Progenitor cell of endocrine pancreas (in vitro differentiated cells): ENCODE measurements at places on chromosomes 13 and 19. TPM values are rescaled to one million over a fixed set of nuclear protein-coding genes. Genes with fewer than 3 reads are reported as not detected.

DNA sequence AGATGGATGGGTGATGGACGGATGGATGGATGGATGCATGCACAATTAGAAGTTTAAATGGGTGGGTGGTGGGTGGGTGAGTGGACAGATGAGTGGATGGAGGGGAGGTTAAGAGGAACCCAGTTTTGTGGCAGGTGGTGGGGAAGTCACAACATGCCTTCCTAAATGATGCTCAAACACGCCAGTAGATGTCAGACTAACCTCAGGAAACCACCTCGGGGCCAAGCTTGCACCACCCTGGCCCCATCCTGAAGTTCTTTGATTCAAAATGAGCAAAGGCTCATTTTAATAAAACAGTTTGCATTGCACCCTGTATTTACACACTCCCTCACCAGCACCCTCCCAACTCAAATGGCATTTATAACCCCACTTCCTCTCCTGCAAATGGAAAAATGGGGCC is 91.4 kb upstream of the CACNA1A start:
- no peaks in the 10 kb centered on the region for H3K36me3 ChIP-seq
- H3K4me3 ChIP-seq = no peak overlapping the region
- no peaks in the 10 kb centered on the region for H3K4me1 ChIP-seq
- peaks cover 12% of the 10 kb centered on the region for H3K27me3 ChIP-seq

- peaks cover 58% of the 10 kb centered on the region for H3K27me3 ChIP-seq
- H3K4me3 ChIP-seq = no peak overlapping the region
- no peaks in the 10 kb centered on the region for H3K36me3 ChIP-seq
- no peak for DNase-seq
- no peak overlapping the region for H3K27ac ChIP-seq
- H3K4me1 ChIP-seq = peaks cover 5% of the 10 kb centered on the region
Observed at GRCh38 chr19:39557811-39558623, 18.1 kb upstream of the EID2 start.

Gene MIER2
- total RNA-seq = 42.6 and 46.7 TPM in 2 replicates

DNA sequence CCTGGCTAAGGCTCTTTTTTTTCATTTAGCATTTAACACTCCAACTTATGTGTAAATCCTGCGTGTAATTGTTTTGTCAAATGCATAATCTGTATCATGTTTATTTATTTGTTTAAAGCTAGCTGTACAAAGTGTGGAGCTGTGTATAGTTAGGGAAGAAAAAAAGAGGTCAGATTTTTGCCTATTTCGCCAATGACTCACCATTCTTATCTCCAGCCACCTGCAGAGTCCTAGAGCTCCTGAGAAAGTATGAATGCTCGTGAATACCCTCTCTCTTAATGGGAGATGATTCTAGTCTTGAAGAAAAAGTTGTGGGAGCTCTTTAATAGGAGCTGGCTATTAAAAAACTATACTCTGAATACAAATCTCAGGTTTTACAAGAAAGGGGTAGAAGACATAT is 778.8 kb upstream of the SLITRK5 start:
- no peaks in the 10 kb centered on the region for H3K36me3 ChIP-seq
- H3K4me1 ChIP-seq = no peaks in the 10 kb centered on the region
- no peak for DNase-seq
- no peaks in the 10 kb centered on the region for H3K27me3 ChIP-seq
- no peak overlapping the region for H3K27ac ChIP-seq
- H3K4me3 ChIP-seq = no peak overlapping the region

DNA sequence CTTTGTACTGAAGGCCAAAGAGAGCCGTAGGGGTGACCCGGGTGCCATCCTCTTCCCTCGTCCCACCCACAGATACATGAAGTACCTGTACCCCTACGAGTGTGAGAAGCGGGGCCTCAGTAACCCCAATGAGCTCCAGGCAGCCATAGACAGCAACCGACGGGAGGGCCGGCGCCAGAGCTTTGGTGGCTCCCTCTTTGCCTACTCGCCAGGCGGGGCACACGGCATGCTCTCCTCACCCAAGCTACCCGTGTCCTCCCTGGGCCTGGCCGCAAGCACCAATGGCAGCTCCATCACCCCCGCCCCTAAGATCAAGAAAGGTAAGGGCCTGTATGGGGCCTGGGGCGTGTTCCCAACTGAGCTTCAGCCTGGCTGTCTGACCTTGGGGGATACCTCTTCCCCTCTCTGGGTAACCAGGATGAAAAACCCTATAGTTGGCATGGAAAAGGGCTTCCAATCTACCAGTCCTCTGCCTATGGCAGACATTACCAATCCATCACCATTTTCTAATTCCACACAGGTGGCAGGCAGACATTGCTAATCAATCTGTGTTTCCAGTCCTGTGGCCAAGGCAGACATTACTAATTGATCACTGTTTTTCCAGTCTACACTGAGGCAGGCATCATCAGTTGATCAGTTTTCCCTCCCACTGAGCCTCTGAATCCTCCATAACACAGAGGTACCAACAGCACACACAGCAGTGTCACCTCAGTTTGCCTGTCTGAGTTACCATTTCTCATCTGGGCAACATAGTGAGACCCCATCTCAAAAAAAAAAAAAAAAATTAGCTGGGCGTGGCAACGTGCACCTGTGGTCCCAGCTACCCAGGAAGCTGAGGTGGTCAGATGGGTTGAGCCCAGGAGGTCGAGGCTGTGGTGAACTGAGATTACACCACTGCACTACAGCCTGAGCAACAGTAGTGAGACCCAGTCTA is 19.1 kb upstream of the WDR18 start:
- H3K4me3 ChIP-seq = no peak overlapping the region
- no peaks in the 10 kb centered on the region for H3K27me3 ChIP-seq
- no peak for DNase-seq
- peaks cover 37% of the 10 kb centered on the region for H3K36me3 ChIP-seq
- peaks cover 17% of the 10 kb centered on the region for H3K4me1 ChIP-seq

- no peaks in the 10 kb centered on the region for H3K27me3 ChIP-seq
- DNase-seq = no peak
- no peak overlapping the region for H3K4me3 ChIP-seq
Observed at GRCh38 chr13:54185785-54186184, 1157.2 kb downstream of the OLFM4 start.

GRCh38 chr13:71677124-71677523 is 189.9 kb downstream of the DACH1 start:
- H3K27ac ChIP-seq = no peak overlapping the region
- H3K4me1 ChIP-seq = no peaks in the 10 kb centered on the region
- H3K36me3 ChIP-seq = peaks cover 11% of the 10 kb centered on the region
- H3K4me3 ChIP-seq = no peak overlapping the region
- no peak for DNase-seq

Gene ERCC1
- total RNA-seq = 58.5 and 64.8 TPM in 2 replicates

DNA sequence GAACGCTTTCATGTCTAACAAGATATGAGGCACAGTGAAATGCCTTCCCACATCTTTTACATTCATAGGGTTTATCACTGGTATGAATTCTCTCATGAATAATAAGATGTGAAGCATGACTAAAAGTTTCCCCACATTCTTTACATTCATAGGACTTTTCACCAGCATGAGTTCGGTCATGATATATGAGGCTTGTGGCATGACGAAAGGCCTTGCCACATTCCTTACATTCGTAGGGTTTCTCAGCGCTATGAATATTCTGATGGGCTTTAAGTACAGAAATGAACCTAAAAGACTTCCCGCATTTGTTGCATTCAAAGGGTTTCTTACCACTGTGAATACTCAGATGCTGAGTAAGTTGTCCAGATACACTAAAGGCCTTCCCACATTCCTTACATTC is 21.3 kb downstream of the ZNF607 start:
- no peaks in the 10 kb centered on the region for H3K4me1 ChIP-seq
- H3K27me3 ChIP-seq = no peaks in the 10 kb centered on the region
- DNase-seq = no peak
- H3K36me3 ChIP-seq = peaks cover 36% of the 10 kb centered on the region
- H3K27ac ChIP-seq = no peak overlapping the region
- H3K4me3 ChIP-seq = no peak overlapping the region

DNA sequence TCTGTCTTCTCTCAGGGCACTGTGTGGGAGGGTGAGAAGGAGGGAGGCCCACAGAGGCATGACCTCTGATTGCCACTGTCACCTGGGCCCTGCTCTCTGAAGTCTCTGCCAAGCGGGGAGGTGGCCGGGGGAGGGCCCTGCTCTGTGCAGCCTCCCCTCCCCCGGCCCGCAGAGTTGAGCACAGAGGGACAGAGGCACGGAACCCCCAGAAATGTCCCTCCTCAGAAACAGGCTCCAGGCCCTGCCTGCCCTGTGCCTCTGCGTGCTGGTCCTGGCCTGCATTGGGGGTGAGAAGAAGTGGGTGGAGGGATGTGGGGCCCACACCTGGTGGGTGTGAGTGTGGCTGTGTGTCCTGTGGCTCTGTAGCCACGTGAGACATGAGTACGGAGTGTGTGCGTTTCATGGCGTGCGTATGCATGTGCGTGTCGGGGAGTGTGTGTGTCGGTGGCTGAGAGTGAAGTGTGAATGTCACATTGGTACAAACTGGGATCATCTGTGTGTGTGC is at the start of gene APOC4:
Gene APOC4 (plus strand): TSS at position 171 of the 505 bp plus-strand sequence. CDS start 41 bp downstream, at position 212.
- DNase-seq = no peak
- peak within 1 kb of the TSS; percentile 21 for H3K27ac ChIP-seq
- H3K4me1 ChIP-seq = no peaks in the 10 kb centered on the region

Gene SRRM5
- total RNA-seq = 0.64 and 0.79 TPM in 2 replicates

DNA sequence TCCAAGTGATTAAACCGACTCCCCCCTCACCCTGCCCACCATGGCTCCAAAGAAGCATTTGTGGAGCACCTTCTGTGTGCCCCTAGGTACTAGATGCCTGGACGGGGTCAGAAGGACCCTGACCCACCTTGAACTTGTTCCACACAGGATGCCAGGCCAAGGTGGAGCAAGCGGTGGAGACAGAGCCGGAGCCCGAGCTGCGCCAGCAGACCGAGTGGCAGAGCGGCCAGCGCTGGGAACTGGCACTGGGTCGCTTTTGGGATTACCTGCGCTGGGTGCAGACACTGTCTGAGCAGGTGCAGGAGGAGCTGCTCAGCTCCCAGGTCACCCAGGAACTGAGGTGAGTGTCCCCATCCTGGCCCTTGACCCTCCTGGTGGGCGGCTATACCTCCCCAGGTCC is 2.0 kb downstream of the APOE start:
- no peak overlapping the region for H3K4me3 ChIP-seq
- DNase-seq = no peak
- peaks cover 19% of the 10 kb centered on the region for H3K4me1 ChIP-seq
- peaks cover 6% of the 10 kb centered on the region for H3K27me3 ChIP-seq
- H3K36me3 ChIP-seq = peaks cover 8% of the 10 kb centered on the region

Gene OLFM2
- 55.0 and 57.9 TPM in 2 replicates for total RNA-seq

GRCh38 chr19:19371059-19371458 is 34.4 kb upstream of the GATAD2A start:
- no peaks in the 10 kb centered on the region for H3K27me3 ChIP-seq
- DNase-seq = no peak
- peaks cover 3% of the 10 kb centered on the region for H3K4me1 ChIP-seq
- H3K4me3 ChIP-seq = no peak overlapping the region
- no peaks in the 10 kb centered on the region for H3K36me3 ChIP-seq
- H3K27ac ChIP-seq = peak overlapping the region; percentile 74

- no peak overlapping the region for H3K4me3 ChIP-seq
- DNase-seq = no peak
- H3K27me3 ChIP-seq = peaks cover 16% of the 10 kb centered on the region
- no peak overlapping the region for H3K27ac ChIP-seq
Observed at GRCh38 chr13:24557081-24557480, 44.5 kb upstream of the PARP4 start.

- no peak for DNase-seq
- peaks cover 10% of the 10 kb centered on the region for H3K36me3 ChIP-seq
- H3K4me1 ChIP-seq = peaks cover 3% of the 10 kb centered on the region
- H3K27me3 ChIP-seq = peaks cover 8% of the 10 kb centered on the region
- H3K27ac ChIP-seq = no peak overlapping the region
- no peak overlapping the region for H3K4me3 ChIP-seq
Observed at GRCh38 chr19:19274146-19274545, 1.0 kb upstream of the TM6SF2 start.

- H3K36me3 ChIP-seq = peaks cover 11% of the 10 kb centered on the region
- no peak overlapping the region for H3K27ac ChIP-seq
- no peaks in the 10 kb centered on the region for H3K27me3 ChIP-seq
- no peak for DNase-seq
- no peak overlapping the region for H3K4me3 ChIP-seq
Observed at GRCh38 chr19:23287620-23288019, 37.4 kb upstream of the ZNF724 start.

Gene RFPL4A
- total RNA-seq = not detected in 2 replicates

DNA sequence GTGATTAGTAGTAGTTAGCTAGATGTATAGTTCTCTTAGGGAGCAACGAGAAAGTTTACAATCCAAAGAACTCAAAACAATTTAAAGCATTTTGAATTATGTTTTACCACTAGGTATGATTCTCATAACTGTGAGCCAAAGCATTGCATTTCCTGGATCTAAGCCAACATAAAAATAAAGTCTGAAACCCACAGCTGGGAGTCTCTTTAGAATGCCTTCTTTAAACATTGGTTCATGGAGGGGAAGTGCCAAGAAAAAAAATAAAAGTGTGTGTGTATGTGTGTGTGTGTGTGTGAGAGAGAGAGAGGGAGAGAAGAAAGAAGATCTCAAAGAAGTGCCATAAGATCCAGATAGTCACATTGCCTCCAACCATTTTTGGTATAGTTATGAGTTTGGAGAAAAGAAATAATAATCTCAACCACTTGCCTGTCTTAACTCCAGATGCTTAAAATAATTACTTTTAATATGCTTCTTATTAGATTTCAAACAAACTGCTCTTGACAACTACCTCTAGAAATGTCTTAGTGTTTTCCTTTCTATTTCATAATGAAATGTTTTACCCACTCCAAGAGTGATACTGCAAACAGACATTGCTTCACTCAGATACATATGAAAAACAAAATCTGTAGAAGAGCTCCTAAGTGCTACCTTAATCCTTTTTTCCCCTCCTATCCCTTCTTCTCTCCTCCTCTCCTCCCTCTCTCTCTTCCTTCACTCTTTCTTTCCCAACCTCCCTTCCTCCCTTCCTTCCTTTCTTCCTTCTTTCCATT is 554.1 kb downstream of the KCTD12 start:
- no peak overlapping the region for H3K27ac ChIP-seq
- H3K4me3 ChIP-seq = no peak overlapping the region
- H3K36me3 ChIP-seq = no peaks in the 10 kb centered on the region
- no peaks in the 10 kb centered on the region for H3K4me1 ChIP-seq
